ENCODE measurements at places on chromosomes 12 and 14.

- no peak for DNase-seq
Observed at GRCh38 chr12:111858186-111858585, 16.2 kb downstream of the MAPKAPK5 start.

GRCh38 chr12:99752740-99753139, 105.2 kb downstream of the GARIN6 start:
- no peak for DNase-seq

GRCh38 chr12:116656306-116656705, 81.6 kb downstream of the SPRING1 start:
- no peak for DNase-seq

- no peak for DNase-seq
Observed at GRCh38 chr14:63224196-63224595, 20.0 kb downstream of the RHOJ start.

DNA sequence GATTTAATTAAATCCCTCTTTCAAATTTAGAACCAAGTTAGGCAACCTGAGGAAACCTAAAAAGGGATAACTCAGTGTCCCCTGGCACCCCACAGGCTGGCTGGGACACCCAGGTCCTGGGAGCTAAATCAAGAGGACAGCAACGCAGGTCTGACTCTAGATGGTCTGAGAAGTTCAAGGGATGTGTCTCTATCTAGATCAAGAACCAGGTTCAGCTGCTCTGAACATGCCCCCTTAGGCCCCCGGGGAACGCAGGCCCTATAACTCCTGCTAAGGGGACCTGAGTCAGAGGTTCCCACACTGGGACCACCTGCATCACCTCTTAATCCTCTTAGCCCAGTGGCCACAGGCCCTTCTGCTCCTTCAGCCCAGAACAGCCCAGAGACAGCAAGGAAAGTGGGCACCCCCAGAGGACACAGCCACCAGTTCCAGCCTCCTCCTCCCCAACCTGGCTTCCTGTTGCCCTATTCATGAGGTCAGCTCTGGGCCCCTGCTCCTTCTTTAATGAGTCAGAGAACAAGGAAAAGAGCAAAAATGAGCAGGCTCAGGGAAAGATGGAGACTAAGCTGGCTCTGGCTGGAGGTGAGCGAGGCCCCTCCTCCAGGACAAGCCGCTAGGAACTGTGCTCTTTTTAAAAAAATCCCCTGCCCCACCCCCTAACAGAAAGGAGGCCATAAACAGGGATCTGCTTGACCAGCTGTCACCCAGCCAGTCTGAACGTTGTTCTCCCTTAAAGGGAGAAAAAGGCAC, 10.8 kb downstream of the PITPNM2 start:
- DNase-seq, result peak; percentile 69

DNA sequence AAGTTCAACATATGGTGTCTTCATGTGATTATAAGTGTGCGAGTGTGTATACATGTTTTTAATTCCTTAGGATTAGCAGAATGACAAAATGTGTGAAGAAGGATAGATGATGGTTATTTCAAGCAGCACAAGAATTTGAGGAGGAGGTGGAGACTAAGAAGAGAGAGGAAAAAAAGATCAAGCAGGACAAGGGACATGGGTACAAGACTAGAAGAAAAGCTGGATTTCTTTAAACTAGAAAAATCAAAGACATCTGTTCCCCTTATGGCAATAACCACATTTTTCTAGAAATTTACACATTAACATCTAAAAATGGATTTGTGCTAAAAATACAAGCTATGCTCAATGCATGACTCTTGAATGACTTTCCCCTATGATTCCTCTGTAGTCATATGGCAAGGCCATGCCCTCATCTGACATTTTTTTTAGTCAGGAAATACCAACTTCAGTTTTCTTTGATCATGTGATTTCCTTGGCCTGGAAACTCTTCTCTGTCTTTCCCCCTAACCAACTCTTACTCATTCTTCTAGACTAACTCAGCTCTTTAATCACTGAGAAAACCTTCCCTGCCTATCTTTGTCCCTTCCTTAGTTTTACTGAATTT, 435.8 kb downstream of the NRXN3 start:
- DNase-seq, result no peak

DNA sequence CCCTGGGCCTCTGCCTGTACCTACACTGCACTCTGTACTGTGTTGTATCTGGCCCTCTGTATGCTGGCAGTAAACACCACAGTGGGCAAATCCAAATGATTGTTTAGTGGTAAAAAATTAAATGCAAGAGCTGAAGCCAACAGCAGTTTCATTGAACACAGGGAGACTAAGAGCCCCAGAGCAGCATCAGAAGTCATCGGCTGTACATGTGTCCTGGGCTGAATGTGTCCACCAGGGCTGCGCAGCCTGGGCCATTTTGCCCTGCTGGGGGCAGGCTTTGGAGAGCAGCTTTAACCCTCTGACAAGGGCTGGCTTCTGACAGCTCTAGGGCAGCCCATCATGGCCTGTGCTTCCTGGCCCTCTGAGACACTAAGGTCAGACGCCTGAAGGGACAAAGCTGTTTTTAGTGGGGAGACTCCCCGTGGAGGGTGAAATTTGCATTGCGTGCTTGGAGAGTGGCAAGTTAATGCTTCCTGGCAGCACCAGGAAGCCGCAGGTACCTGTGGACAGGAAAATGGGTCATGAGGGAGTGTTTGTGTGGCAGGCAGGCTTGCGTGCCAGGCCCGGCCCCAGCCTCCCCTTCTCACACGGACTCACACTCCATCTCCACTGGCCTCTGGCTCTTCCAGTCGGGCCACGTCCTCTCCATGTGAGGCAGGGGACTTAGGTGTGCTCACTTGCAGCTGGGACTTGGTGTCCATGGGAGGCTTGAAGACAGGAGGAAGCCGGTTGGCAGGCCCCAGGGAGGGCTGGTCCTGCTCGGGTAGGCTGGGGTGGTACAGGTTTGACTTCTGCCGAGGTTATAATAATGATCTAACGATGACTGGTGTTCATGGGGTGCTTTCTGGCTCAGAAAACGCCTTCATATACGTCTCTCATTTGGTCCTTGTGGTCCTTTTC, 150.1 kb downstream of the TSPAN9 start:
- peak; percentile 83 for DNase-seq

- DNase-seq, result no peak
Observed at GRCh38 chr12:80001562-80001961, 66.7 kb upstream of the PPP1R12A start.

DNA sequence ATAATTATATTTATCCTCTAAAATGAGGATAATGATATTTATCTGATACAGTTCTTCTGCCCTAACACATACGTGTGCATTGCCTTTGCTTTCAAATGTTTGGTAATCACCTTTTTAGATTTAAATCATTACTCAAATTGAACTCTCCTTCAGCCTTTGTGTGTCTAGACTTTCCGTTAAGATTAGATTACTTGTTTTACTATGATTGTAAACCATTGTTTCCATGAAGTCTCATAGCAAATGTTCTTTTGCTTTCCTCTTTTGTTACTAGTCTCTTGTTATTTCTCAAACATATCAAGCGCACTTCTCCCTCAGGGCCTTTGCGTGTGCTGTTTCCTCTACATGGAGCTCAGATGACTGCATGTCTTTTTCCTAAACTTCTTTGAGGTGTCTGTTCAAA, 63.7 kb downstream of the ETV6 start:
- DNase-seq, result no peak

DNA sequence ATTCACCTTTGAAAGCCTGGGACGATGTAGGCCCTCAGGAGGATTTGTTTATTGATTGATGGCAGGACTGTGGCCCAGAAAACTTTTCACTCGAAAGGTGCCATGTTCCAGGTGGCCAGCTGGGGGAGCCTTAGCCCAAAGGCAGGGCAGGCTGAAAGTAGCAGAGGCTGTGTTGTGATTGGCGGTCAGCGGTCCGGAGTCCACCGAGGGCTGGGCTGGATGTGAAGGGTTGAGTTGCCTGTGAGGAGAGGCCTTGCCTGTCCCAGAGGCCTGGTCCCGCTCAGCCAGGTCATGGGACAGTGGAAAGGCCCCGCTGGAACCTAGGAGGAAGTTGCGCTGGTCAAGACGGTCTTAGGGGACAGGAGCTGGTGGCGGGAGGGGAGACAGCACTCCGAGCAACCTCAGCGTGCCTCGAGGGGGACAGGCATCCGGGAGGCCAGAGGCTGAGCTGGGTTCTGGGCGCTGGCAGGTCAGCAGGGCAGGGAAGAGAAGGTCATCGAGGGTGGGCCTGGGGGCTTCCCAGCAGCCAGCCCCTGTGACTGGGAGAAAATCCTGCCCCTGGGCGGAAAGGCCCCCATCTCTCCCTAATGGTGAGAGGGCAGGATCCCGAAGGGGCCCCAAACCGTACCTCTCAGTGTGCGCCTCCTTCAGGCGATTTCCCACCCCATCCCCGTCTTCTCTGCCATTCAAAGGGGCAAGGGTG, 26.3 kb downstream of the CMA1 start:
- peak; percentile 96 for DNase-seq

DNA sequence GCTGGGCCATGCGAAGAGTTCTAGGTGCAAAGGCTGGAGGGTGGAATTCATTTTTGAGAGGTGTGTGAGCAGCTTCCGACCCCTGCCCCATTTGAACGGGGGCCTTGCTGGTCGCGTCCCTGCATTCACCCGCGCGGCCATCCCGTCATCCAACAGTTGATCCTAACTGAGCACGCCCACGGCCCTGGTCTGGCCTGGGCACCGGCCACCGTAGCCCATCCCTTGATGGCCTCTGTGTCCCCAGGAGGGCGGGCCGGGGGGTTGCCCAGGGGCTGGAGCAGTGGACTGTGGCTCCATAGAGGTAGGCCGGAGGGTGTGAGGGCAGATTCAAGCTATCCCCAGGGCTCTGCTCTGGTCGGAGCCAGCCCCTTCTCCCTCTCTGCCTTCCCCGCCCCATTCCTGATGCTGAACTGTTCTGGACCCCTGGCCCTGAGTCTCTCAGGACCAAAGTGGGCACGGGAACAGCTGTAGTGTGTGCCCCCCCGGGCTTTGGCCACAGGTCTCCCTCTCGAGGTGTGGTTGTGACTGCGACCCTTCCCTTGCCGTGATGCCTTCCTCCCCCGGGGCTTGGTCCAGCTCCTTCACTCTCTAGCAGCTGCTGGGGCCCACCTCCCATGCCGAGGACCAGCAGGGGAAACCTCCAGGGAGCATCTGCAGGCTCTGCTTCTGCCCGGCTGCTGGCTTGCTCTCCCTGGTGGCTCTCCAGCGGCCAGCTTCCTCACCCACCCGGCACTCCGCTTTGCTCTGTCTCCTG, 9.1 kb downstream of the MEG3 start:
- no peak for DNase-seq

- no peak for DNase-seq
Observed at GRCh38 chr14:89728964-89729363, 225.6 kb downstream of the EFCAB11 start.

DNA sequence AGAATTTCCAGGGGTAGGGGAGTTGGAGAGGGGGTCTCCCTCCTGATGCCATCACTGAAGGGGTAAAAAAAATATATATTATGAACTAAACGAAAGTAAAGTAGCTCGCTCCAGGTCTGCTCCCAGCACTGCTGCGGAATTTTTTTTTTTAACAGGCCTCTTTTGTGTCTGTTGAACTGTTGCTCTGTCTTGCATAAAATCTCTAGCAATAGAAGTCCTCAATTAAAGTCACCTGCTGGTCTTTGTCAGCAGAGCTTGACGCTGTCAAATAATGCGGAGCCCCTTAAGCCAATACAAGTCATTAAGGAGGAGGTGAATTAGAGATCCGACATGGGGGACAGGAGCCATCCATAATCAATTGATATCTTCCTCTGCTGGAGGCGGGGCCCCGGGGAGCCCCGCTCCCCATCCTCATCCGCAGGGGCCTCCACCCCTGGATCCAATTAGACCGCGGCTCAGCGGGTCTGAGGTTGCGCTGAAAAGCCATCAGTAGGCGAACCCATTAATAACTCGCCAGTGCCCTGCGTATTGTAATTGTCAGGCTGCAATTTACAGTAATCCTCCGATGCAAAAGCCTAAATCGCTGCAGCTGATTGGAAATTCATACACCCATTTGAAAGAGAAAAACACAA, 85.6 kb downstream of the DICER1 start:
- no peak for DNase-seq

GRCh38 chr12:10097521-10097920, 1.3 kb downstream of the CLEC1A start:
- no peak for DNase-seq

DNA sequence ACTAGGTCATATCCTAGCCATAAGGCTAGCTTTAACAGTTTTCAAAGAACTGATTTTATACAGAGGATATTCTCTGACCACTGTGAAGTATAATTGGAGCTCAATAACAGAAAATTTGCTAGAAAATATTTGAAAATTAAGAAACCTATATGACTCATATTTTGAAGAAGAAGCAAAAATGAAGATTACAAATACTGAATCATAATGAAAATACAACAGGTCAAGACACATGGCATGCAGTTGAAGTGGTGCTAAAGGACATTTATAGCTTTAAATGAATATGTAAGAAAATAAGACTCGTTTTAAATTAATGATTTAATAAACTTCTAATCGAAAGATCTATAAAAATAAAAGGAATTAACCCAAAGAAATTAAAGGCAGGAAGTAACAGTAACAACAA, 1234.6 kb downstream of the SLC16A7 start:
- no peak for DNase-seq

DNA sequence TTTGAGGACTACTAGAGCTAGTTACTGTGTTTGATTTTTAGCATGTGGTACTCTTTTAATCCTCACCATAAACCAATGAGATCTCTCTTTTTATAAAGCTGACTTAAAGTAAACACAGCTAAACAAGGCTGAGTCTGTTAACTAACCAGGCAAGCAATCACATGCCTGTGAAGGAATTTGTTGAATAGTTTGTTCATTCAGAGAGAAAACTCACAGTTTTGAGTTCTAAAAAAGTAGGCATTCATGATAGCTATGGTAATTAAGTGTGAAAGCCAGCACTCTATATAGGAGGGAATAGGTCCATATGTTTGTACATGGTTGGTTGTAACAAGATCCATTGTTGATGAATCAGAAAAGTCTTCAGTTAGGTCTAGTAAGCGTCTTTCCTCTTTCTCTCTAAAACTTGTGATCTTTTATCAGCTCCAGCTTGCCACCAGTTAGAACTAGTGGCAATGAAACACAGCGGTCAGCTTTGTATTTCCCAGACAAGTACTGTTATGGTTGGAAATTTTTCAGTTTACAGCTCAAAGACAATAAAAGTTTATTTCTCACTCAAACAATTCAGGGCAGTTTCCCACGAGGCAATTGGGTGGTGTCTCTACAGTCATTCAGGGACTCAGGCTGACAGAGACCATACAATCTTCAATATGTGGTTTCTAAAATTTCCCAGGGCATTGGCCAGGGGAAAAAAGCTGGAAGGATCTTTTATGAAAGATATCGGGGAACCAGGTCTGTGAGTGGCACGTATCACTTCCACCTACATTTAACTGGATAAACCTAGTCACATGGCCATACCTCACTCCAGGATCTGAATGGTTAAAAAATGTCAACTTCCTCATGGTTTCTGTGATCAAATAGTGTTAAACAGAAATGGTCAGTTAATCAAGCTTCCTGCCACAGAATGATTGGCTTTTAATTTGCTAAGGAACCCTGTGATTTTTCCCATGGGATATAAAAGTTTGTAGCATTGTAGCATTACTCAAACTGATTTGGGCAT, 203.1 kb downstream of the KIF21A start:
- no peak for DNase-seq

GRCh38 chr12:5377997-5378592, 53.8 kb upstream of the NTF3 start:
- no peak for DNase-seq
